ENCODE measurements at places on chromosomes 7 and 10.

DNA sequence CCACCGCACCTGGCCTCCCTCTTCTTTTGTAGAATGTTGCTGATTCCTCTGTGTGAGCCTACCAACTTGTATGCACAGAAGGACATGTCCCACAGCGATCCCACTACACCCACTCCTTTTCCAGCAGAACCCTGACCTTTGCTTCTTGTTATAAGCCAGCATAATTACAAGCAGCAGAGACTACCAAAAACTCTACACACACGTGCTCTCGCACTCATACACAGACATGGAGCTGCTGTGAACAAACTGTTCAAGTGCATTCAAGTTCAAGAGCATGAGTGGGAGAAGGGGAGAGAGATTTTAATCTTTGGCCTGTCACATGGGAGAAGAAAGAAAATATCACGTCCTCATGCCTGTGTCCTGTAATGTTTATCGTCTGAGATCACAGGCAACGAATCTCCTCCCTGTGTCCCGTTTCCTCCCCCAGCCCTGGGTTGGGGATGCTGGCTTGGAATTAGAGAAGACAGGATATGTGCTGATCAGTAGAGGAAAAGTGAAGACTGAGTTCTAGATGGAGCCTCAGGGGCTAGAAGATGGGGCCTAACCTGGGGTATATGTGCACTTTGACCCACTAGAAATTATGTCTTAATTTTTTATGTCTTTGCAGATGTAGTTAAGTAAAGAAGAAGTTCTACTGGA is 79.6 kb downstream of the NHLRC2 start:
- DNase-seq: no peak

DNA sequence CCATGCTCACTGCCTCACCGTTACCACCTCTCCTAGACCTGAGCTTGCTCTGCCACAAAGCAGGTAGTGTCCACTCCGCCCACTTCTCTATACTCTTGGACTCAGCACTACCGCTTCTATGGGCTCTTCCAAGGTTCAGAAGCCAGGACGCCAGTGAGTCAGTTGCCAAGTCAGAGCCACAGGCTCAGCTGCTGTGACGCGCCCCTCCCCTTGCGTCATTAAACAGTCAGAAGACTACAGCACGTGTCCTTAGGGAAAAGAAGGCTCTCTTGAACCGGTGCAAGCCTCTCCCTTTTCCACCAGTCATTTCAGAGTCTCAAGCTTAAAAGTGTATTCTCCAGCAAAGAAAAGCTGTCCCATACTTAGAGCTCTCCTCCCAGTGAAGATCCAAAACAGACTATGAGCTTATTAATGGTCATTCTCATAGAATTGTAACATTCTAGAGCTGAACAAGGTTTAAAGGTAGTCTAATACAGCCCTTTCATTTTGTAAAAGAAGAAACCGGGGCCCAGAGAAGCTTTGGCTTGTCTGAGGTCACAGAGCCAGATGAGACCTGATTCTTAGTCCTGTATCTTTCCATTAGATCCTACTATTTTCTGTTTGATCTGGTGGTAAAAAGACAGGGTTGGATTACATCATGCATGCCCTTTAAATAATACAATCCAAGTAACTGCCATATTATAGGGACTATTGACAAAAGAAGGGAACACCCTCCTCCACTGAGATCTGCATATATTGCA is 40.9 kb upstream of the MET start:
- DNase-seq: peak; percentile 56

GRCh38 chr10:85433248-85433647 is 933.3 kb downstream of the GRID1 start:
- DNase-seq: no peak

DNA sequence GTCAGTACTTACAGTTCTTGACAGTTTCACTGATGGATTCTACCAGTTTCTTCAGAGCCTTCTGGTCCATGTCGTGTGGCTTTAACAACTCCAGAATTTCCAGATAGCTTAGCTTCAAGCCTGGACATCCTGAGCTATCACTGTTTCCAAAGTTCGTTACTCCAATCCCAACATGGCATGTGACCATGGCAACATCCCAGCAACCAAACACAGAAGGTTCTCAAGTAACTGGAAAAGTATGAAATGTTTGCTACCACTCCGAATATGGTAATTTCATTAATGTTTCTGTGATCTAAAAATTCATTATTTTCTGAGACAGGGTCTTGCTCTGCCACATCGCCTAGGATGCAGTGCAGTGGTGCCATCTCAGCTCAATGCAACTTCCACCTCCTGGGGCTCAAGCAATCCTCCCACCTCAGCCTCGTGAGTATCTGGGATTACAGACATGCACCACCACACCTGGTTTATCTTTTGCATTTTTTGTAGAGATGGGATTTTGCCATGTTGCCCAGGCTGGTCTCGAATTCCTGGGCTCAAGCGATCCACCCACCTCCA is 29.3 kb downstream of the RBM48 start:
- no peak for DNase-seq

DNA sequence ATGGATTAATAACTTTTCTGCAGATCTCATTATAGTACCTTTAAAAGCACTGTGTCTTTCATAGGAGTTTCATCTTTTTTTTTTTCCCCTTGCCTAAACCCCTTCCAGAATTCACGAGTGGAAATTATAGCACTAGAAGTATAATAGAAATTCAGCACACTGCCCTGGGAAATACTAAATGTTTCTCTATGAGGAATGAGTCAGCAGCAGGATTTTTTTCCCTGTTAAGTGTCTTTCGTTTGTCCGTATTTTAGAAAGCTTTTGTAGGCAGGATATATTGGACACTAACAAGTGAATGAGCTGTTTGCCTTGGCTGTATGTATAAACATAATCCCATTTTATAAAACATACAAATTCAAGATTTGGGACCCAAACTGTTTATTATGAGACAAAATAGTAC is 105.8 kb downstream of the EXOC4 start:
- DNase-seq: no peak

GRCh38 chr7:71325151-71325550 is 193.2 kb downstream of the GALNT17 start:
- no peak for DNase-seq

DNA sequence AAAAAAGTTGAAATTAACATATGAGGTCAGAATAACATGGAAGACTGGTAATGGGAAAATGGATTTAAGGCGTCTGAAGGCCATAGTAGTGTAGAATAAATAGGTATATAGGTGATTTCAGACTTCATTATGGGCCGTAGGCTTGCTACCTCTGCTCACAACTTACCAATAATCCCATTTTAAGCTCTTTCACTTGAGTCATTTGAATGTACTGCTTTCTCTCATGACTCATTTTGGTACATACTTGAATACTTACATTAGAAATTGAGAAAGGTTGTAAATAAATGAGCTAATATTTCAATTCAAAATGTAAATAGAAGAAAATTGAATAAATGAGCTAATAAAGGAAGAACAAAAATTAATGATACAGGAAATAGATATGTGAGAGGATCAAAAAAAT is 42.2 kb upstream of the NEUROD6 start:
- DNase-seq: no peak

DNA sequence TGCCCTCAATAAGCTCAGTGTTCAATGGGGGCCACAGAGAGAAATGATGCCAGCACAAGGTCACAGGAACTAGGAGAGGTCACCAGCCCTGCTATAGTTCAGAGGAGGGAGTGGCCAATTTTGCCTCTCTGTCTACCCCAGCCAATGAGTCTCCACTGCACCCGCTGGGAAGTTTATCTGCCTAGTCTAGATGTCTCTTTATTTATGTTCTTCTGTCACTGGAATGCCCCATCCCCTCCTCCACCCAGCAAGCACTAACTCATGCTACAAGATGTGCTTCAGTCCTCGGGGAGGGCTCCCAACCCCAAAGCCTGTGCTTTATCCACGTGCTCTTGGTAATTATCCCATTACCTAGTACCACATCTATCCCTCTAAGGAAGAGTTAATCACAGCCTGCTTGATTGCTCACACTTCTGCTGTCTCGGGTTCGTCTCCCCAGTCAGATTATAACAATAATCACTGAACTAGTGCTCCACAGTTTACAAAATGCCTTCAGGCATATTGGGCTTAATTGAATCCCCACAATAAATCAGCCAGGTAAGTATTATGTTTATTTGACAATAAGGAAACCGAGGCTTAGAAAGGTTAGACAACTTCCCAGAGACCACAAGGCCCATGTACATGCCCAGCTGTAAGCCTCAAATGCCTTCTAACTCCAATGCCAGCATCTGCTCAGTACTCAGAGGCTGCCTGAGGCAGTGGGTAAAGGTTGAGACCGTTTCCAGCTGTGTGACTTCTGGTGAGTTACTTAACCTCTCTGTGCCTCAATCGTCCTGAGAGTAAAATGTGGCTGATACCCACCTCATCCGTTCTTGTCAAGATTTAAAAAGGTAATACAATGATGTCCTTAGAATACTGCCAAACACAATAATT is 3.9 kb downstream of the HIP1 start:
- no peak for DNase-seq

DNA sequence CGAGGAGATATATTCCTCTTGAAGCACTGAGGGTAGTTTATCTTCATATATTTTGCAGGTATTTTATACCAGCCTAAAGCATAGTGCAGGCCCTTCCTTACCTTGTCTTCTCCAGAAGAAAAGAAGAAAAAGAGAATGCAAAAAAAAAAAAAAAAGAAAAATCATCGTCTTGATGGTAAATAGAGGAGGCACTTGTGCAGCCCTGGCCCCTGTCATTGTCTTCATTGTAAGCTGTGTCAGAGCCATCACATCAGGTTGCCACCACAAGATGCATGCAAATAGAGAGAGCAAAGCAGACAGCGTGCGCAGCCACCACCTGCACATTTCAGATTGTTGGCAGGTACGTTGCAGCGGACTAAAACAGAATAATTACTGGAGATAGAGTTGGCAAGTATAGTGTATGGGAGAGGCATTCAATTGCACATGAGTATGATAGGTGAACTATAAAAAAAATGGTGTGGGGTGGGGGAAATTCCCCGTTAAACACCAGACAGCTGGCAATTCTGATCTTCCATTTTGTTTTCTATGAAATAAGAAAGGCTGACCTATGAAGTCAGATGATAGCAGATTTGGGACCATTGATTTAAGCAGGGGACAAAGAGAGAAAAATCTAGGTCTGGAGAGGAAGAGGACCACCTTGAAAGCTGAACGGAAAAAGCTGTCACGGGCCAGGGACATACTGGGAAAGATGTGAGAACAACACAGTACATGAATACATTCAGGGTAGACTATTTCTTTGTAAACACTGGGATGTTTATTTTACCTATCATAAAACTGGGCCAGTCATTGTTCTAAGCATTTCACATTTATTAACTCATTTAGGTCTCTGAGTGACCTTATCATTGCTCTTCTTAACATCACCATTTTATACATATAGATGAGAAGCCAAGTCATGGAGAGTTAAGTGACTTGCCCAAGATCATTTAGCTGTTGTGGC is 306.3 kb upstream of the SP8 start:
- DNase-seq: no peak

Data from NCI-H187 treated with DMSO at 0.1 percent for 48 hours (cell line).